Hematopoietic multipotent progenitor cell treated with erythropoietin and hydrocortisone succinate and interleukin-3 and kit ligand, for 15 days (in vitro differentiated cells): ENCODE measurements at places on chromosomes 5 and 9.
A peak's percentile ranks its signal among the peaks of the same experiment; 100 is the strongest.

GRCh38 chr5:10913841-10914240 is 152.8 kb upstream of the DAP start:
- DNase-seq = peak; percentile 13

DNA sequence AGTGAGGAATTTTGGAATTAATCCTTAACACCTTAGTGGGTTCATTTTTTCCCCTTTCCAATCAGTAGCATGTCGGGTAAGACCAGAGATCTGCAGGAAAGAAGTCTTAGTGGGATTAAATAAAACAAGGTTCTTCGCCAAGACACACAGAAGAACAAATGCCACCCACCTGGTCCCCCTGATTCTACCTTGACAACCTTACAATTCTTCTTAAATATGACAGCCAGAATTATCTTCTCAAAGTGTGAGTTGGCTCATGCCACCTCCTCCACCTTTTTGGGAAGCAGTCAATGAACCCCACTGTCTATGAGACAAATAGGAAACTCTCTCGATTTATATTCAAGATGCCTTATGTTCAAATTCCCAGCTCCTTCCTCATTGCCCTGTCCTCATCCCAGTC is 105.1 kb downstream of the BRINP1 start:
- DNase-seq = no peak

GRCh38 chr9:114883709-114884108 is 46.7 kb downstream of the TNFSF8 start:
- no peak for DNase-seq

GRCh38 chr5:62596691-62597090 is 18.1 kb downstream of the LRRC70 start:
- no peak for DNase-seq

DNA sequence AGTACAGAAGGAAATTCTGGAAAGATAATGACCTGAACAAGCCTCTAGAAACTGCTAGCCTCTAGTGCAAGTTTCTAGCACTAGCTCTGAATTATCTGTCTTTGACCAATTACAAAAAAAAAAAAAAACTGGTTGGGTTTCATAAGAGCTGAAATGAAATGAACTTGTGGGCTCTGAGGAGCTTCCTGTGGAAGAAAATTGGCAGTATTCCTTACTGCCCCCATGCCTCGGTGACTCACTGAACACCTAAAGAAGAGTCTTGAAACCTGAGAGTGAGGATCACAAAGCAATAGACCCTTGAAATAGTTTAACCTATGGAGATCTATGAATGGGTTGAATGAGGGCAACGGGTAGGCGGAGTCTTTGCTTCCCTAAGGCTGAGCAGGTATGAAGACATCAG is 263.6 kb upstream of the RASA1 start:
- no peak for DNase-seq

- no peak for DNase-seq
Observed at GRCh38 chr5:52709167-52709925, 78.4 kb upstream of the ITGA1 start.

GRCh38 chr9:111944241-111944866 is 47.7 kb downstream of the UGCG start:
- no peak for DNase-seq

- no peak for DNase-seq
Observed at GRCh38 chr9:74610523-74611061, 113.5 kb downstream of the RORB start.

DNA sequence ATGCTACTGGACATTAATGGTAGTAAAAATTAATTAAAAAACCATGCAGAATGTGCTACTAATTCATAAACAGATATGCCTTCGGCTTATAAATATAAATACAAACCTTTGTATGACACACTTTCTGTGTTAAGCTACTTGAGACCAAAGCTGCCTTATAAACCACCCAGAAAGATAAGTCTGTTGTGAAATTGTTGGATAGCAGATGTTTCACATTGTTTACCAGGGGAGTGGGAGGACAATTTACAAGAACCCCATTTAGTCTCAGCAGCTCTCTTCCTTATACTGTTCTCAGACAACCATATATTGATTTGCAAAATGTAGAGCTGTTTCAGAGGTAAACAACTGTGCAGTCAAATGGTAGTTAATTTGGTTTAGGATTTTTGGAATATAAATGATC is 524.4 kb downstream of the PRR16 start:
- DNase-seq = no peak

DNA sequence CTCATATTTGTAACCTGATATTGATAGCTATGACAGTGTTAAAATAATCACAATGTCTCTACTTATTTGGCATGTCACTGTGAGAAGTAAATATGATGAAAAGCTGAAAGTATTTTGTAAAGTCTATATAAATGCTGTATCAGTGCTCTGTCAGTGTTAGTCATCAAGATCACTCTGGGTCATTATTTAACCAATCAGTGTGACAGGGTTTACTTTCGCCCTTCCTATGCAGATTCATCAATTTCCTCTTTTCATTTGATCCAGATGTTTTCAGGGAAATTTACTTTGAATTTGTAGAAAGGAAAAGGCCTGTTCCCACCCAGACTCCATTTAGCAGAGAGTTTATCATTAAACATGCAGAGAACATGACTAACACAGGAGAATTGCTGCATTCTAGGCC is 9.9 kb upstream of the PCSK5 start:
- DNase-seq = no peak

DNA sequence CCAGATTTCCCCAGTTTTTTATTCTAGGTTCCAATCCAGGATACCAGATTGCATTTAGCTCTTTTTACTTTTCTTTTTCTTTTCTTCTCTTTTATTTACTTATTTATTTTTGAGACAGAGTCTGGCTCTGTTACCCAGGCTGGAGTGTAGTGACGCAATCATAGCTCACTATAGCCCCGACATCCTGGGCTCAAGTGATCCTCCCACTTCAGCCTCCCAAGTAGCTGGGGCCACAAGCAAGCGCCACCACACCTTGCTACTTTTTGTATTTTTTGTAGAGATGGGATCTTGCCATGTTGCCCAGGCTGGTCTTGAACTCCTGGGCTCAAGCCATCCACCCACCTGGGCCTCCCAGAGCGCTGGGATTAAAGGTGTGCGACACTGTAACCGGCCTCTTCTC is 48.4 kb downstream of the GSN start:
- no peak for DNase-seq

- DNase-seq = no peak
Observed at GRCh38 chr5:14357851-14358250, 214.7 kb downstream of the TRIO start.

GRCh38 chr9:114763220-114763619 is 42.6 kb downstream of the TNFSF15 start:
- DNase-seq = no peak

GRCh38 chr5:168471785-168472184 is 14.5 kb upstream of the RARS1 start:
- DNase-seq = no peak

DNA sequence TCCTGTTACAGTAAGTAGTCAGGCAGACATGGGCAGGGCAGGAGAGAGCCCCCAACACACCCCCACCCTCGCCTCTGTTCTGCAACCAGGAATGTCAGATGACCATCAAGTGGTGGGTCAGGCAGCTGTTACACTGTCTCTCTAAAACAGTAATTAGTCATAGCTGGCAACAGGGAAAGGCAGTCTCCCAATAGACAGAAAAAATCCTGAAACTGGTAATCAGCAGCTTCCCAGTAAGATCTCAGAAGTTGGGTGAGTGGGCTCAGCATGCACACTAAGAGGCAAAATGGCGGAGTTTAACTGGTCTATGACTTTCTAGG is 90.2 kb downstream of the C5orf15 start:
- no peak for DNase-seq

- no peak for DNase-seq
Observed at GRCh38 chr5:126680191-126680817, 79.6 kb downstream of the PHAX start.

- DNase-seq = no peak
Observed at GRCh38 chr9:117535973-117536372, 121.1 kb upstream of the ASTN2 start.

DNA sequence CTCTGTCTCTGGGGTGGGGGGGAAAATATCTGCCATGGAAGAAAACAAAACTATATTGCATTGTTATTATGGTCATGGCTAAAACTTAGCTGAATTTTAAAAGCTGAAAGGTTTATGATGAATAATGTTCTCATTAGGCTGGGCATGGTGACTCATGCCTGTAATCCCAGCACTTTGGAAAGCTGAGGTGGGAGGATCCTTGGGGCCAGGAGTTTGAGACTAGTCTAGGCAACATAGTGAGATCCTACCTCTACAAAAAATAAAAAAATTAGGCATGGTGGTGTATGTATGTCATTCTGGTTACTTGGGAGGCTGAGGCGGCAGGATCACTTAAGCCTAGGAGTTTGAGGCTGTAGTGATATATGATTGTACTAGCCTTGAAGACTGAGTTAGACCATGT is 44.5 kb downstream of the IPO11 start:
- DNase-seq = no peak

DNA sequence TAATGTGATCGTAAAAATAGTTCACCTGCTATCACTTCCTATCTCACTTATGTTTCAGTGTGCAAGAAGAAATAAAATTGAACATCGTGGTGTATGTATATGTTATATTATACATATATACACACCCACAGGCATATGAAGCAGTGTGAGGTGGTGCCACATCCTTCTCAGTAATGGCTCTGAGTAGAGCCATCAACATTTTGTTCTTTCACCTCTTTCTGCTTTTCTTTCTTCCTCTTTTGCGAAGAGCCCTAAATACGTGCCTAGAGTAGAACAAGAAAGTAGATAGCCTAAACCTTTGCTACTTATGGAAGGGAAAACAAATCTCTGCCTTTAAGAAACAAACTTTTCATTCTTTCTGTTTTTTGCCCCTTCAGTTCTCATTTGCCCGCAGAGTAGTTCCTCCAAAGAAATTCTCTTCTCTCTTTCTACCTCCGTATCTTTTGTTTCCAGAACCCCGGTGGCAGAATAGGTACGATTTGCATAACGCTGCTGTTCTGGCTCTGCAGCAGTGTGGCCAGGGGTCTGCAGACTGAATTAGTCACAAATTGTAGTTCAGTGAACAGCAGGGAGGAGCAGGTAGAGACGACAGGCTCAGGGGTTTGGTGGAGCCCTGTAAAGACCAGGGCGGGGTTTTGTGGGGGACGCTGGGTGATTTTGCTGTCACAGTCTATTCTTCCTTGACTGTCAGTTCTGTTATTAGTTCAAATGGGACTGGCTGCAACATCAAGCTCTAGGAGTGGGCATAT is 40.5 kb upstream of the PJA2 start:
- DNase-seq = no peak

DNA sequence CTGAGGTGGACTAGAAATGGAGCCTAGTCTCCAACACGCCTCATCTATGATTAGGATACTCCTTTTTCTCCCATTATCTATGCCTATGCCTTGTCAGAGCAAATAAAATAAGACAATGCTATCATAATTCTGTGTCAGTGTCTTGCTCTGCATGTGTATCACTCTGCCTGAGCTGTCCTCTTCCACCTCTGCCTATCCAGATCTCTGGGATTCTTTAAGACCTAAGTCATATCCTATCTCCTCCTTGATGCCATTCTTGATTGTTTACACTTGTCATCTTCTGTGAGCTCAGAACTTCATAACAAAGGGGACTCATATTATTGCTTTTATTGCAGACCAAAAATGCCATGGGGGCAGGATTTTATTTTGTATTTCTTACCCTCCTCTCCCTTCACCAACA is 351.2 kb upstream of the C9orf72 start:
- DNase-seq = no peak

GRCh38 chr5:112869948-112870347 is 8.9 kb downstream of the SRP19 start:
- no peak for DNase-seq

DNA sequence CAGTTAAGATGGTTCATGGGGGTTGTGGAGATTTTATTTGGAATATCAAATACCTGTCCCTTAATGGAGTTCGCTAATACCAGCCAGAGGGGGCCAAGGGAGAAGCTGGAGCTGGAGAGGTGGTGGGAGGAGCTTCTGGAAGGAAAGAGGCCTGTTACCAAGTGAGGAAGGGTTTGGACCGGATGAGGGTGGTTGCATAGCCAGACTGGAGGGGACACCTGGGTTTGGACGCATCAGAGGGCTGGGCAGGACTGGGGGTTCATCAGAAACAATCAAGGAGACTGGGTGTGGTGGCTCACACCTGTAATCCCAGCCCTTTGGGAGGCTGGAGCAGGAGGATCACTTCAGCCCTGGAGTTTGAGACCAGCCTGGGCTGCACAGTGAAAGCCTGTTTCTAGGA is 111.8 kb upstream of the IER5L start:
- DNase-seq = no peak

GRCh38 chr9:90064248-90064647 is 459.4 kb downstream of the GADD45G start:
- no peak for DNase-seq

GRCh38 chr5:90479611-90480385 is 5.1 kb downstream of the POLR3G start:
- DNase-seq = no peak

DNA sequence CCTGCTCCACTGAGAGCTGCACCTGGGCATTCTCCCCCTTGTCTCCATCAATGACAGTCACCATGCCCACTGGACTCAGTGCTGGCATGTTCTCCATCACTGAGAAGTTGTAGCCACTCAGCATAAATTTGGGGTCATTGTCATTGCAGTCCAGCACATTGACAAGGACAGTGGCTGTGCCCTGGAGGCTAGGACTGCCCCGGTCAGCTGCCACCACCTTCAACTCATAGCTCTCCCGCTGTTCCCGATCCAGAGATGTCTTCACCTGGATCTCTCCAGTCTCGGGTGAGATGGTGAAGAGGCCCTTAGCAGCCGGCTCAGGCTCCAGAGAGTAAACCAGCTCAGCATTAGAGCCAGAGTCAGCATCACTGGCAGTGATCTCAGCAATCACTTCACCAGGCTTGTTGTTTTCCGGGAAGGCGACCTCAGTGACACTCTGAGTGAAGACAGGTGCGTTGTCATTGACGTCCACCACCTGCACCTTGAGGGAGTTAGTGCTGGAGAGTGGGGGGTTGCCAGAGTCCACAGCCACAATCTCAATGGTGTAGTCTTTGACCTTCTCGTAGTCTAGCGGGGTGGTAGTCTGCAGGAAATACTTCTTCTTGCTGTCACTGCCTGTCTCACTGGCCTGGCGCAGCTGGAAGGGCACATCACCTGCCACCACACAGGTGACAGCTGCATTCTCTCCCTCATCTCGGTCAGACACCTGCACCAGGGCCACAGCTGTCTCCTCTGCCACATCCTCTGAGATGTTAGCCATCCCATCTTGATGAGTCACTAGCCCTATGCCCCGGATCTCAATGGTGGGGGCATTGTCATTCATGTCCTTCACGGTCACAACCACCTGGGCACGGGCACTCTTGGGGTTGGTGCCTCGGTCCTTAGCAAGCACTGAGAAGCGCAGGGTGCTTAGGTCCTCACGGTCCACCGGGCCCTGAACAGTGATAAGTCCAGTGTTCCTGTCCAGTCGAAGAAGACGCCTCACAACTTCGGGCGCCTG is 13.5 kb downstream of the PCDH1 start:
- DNase-seq = no peak

GRCh38 chr9:91824601-91825305 is 125.3 kb downstream of the ROR2 start:
- no peak for DNase-seq

GRCh38 chr5:73997960-73998359 is 372.0 kb downstream of the ARHGEF28 start:
- no peak for DNase-seq

GRCh38 chr9:96072930-96073329 is 197.4 kb downstream of the ERCC6L2 start:
- no peak for DNase-seq

- no peak for DNase-seq
Observed at GRCh38 chr9:20557890-20558565, 64.3 kb downstream of the MLLT3 start.

- no peak for DNase-seq
Observed at GRCh38 chr9:99565203-99565602, 256.5 kb upstream of the NR4A3 start.
